ENCODE measurements at places on chromosomes 16 and 17. TPM values are rescaled to one million over a fixed set of nuclear protein-coding genes. Genes with fewer than 3 reads are reported as not detected.

Gene MINK1
- 27.9 TPM for polyA plus RNA-seq

Gene GAS2L2
- not detected for polyA plus RNA-seq

- no peak for DNase-seq
These were observed 24.5 kb upstream of the CPSF4L start for GRCh38 chr17:73285916-73286862.

- no peak for DNase-seq
These were observed 21.4 kb upstream of the NKD1 start for GRCh38 chr16:50526796-50527195.

GRCh38 chr16:68935008-68935407 is 91.7 kb downstream of the TANGO6 start:
- DNase-seq, result no peak

GRCh38 chr16:87319011-87319410 is 1.8 kb upstream of the C16orf95 start:
- no peak for DNase-seq

DNA sequence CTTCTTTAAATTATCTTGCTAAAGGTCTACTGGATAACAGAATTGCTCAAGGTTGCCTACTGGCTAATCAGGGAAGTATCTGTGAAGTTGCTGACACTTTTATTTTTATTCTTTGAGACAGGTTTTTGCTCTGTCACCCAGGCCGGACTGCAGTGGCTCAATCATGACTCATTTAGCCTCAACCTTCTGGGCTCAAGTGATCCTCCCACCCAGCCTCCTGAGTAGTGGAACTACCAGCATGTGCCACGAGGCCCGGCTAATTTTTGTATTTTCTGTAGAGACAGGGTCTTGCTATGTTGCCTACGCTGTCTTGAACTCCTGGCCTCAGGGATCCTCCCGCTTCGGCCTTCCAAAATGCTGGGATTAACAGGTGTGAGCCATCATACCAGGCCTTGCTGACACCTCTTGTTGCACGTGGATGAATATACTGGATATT is 43.1 kb downstream of the GLG1 start:
- no peak for DNase-seq

GRCh38 chr16:1101573-1102332 is 5.7 kb upstream of the C1QTNF8 start:
- no peak for DNase-seq

- DNase-seq, result peak; percentile 13
These were observed 975.7 kb upstream of the RBFOX1 start for GRCh38 chr16:6356911-6357310.

DNA sequence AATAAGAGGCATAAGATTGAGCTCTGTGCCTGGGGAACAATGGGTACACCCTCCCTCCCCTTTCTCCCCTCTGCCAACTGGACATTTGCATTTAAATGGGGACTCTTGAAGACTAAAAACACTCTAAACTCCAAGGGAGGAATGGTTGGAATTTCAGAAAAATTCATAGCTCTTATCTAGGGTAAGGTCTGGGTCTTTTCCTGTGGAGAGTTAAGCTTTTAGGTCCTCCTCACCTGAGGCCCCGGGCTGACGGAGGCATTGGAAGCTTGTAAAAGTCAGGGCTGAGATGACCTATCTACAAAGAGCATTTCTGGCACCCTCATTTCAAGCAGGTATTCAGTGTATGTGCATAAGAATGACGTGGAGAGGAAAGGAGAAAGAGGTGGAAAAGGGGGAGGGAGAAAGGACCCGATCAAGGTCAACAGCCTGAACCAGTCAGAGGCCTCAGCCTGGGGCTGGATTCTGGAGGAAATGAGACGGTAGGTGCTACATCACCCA is 78.0 kb downstream of the RAP1GAP2 start:
- no peak for DNase-seq
